Choroid plexus epithelial cell (primary cell): ENCODE measurements at places on chromosomes 5 and 9.

DNA sequence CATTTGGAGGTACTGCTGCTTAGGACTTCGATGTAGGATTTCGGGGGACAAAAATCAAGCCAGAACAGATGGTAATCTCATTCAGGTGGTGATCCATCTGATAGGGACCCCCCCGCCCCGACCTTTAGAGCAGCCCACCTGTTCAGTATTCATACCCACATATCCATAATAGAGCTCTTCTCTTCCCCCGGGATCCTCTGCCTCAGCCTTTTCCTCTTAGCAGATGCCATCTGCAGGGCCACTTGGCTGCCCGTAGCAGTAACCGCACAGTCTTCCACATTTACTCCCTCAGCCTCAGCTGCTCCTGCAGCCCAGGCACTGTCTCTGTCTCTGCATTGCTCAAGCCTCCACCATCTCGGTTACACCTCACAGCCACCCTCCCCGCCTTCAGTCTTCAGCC is 65.8 kb upstream of the RARS1 start:
- DNase-seq: no peak

DNA sequence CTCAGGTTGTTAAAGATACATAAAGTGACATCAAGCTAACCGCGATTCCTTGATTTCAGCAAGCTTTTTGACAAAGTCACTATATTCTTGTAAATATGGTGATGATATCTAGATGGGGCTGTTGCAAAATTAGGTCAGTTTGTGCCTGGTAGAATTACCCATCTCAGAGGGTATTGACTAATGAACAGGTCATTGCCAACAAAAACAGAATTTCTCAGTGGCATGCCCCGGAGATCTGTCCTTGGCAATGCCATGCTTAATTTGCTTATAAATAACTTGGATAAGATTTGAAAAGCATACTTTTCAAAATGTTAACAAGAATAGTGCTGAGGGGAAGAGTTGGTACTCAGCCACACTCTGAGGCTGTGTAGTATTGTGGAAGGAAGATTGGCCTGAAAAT is 783.3 kb upstream of the SEMA6A start:
- no peak for DNase-seq

GRCh38 chr9:93467062-93467416 is 13.7 kb upstream of the FAM120AOS start:
- DNase-seq: no peak

- no peak for DNase-seq
Measured at GRCh38 chr5:72109625-72110024, 2.4 kb downstream of the MAP1B start.

- DNase-seq: no peak
Measured at GRCh38 chr9:4844056-4844838, 51.5 kb downstream of the RCL1 start.

GRCh38 chr5:10091701-10092100 is 158.0 kb downstream of the ATPSCKMT start:
- no peak for DNase-seq

DNA sequence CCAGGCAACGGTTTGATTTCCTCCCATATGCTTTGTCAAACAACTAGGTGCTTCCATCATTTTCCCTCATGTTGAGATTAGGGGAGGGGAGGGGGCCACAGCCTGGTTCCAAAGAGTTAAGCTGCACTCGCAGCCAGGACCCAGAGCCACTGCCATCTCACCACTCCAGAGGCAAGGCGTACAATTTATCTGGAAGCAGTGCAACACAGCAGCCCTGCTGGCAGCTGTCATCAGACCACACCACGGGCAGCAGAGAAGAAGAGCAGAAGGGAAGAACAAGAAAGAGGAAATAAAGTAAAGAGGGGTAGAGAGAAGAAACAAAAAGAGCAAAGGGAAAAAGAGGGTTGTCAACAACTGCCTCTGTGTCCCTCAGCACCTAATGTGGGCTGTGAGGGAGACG is 38.9 kb downstream of the MED27 start:
- no peak for DNase-seq

DNA sequence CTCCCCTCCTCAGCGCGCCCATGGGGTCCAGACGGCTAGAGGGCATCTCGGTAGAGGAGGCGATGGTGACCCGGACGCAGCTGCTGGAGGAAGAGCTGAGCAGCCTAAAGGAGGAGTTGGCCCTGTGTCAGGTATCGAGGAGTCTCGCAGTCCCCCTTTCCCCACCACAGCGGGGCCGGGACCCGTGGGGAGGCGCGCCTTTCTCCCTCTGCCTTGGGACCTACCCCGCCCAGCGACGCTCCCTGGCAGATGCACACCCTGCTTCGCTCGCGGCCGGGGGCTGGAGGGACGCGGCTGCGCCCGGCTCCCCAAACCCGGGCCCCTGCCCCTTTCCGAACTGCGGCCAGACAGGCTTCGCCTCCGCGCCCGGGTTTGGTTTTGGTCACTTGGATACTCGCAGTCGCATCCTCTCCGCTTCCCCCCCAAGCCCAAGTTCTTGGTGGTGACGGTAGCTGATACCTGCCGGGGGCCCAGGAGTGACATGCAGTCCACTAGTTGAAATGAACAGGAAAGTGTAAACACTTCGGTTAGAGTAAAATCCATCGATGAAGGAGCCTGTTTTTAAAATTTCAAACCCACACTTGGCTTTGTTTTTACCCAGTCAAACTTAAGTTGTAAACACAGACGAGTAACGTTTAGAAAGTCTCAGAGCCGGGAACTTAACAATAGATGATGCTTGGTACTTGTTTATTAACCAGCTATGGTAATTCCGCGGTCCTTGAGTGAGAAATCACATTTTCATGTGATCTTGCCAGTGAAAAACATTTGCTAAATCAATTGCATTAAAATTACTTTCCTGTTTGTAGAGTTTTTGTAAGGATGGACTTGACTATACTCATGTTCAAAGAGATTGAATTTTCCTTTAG is 688 bp downstream of the CNTLN start:
- peak; percentile 44 for DNase-seq

DNA sequence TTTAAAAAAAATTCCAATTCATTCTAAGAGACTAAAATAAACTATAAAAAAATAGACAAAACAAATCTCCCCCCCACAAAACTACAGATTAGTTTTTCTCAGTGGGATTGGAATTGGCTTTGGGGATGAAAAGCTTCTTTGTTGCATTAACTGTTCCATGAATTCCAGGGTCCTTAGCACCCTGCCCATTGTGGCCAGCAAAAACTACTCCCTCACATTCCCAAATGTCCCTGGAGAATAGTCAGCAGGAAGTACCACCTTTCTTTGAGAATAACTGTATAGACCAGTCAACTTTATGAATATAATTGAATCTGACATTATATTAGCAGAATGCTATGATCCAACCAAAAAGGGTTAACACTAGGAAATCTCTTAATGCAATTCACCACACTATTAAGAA is 147.9 kb downstream of the LPAR1 start:
- no peak for DNase-seq

DNA sequence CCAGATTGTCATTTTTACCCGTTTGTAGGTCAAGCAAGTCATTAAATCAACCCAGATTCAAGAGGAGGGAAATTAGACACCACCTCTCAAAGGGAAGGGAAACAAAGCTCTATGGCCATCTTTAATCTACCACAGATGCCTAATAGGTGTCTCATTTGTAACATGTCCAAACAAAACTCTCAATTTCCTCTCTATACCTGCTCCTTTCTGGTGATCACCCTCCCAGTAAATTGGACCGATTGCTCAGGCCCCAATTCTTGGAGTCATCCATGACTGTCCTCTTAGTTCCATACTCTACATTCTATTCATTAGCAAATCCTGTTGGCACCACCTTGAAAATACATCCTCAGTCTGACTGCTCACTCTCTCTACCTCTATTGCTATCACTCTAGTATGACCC is 22.1 kb upstream of the UGCG start:
- no peak for DNase-seq

- DNase-seq: peak; percentile 72
Measured at GRCh38 chr9:89477811-89478630, 19.9 kb downstream of the SEMA4D start.

- no peak for DNase-seq
Measured at GRCh38 chr5:7764452-7764851, 86.5 kb downstream of the CFAP90 start.

GRCh38 chr9:1604942-1605560 is 410.1 kb upstream of the SMARCA2 start:
- DNase-seq: peak; percentile 31

DNA sequence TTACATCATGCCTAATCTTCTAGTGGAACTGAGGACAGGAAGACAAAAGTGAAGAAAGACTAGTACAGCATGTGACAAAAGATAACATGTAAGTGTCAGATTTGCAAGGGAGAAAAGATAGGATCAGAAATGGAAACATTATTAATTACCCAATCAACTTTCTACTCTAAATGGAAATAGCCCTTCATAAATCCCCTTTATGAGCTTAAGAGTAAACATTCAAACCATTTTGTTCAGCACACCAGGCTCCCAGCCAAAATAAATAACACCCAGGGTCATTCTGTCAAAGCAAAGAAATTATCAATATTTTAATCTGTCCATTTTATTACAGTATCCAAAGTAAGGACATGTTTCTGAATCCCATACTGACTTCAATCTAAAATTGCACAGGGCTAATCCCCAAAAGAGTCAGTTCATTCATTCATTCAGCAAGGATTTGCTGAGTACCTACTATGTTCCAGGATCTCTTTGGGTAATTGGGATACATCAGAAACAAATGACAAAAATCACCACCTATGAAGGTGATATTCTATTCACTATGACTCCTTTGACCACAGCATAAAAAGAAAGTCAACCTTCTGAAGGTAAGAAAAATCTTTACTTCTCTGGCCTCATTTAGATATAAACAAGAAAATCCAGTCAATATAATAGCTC is 5.3 kb downstream of the PRELID2 start:
- DNase-seq: peak; percentile 39

DNA sequence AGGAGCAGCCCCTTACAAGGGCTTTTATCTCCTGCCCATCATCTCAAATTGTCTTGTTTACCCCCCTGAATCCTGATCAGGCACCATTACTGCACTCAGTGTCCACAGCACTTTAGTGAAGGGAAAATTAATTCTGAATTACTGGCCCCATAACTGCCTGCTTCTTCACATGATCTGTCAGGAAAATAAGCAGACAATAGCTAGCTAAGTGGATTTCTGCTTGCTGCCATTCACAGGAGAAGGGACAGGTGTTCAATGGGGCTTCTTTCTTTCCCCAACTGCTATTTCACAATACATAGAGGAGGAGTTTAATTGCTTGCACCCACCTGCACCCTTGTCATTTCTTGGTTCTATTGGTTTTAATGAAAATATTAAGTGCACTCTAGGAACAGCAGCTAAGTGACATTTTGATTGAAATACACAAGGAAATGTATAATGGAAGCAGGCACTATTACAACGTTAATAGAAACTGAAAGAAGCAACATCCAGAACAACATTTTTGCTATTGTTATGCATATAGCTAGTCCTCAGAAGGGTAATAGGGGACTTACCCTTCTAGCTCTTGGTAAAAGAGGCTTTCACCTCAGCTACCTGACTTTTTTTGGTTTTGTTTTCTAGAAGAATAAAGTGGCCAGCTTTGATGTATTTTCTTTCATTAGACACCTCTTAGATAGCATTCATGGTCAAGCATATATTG is 599.3 kb upstream of the TLE4 start:
- no peak for DNase-seq

DNA sequence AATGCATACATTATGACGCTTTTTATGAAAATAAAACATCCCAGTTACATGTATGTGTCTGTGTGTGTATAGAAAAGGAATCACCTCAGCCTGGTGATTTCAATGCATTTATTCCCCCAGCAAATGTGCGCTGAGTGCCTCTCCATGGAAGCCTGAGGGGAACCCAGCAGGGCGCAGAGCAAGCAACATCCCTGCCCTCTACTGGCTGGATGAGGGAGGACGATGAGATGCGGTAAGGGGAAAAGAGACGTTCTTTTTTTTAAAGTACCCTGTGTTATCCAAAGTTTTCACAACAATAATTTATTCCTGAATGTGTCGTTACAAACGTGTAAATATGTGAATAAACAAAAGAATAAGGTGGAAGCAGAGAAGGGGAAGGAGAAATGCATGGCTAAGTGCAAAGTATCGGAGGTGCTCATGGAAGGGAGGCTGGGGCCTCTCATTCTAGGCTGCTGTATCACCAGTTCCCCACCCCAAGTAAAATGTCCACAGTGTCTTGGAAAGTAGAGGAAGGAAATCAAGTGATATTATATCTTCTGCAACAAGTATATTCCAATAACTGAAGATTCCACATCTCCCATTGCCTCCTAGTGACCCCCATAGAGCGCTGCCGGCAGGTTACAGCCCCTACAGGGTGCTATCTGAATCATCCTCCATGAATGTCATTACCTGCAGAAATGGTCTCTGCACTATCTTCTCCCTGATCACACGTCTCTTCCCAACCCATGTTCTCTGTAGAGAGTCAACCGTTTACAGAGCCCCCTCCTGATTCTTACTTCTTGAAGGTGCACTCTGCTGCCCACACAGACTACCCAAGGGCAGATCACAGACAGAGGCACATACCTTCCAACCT is 13.0 kb upstream of the ABLIM3 start:
- DNase-seq: peak; percentile 66

DNA sequence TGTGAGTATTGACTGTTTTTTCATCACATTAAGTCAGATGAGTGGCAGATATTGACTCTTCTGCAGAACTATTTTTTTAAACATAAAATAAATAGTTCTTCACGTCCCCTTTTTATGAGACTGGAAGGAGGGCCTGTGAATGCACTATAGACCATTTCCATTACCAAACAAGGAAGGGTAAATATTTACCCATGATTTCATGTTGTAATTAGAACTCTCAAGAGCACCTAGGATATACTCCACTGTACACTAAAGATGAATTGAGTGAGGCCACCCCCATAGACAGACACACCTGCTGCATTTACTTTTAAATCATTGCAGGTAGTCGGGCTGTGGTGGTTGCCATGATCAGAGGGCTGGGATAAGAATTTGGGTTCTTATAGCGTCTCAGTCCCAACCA is 22.6 kb downstream of the SLC36A1 start:
- no peak for DNase-seq

- peak; percentile 96 for DNase-seq
Measured at GRCh38 chr5:151270599-151270998, 17.6 kb downstream of the GM2A start.

DNA sequence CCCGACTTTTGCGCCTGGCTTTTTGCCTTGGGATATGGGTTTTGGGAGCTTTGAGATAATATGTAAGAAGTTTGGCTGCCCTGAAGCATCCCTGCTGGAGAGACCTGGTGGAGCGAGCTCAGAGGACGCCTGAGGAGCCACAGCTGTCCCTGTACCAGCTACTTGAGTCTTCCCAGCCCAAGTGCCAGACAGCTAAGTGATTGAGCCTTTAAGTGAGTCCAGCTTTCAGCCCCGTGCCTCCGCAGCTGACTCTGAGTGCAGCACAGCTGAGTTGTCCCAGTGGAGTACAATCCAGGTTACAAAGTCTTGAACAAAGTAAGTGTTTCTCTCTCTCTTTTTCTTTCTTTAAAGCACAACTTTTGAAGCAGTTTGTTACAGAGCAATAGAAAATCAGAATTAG is 203.8 kb upstream of the DAP start:
- no peak for DNase-seq

- no peak for DNase-seq
Measured at GRCh38 chr9:5994493-5994892, 20.9 kb downstream of the RANBP6 start.

DNA sequence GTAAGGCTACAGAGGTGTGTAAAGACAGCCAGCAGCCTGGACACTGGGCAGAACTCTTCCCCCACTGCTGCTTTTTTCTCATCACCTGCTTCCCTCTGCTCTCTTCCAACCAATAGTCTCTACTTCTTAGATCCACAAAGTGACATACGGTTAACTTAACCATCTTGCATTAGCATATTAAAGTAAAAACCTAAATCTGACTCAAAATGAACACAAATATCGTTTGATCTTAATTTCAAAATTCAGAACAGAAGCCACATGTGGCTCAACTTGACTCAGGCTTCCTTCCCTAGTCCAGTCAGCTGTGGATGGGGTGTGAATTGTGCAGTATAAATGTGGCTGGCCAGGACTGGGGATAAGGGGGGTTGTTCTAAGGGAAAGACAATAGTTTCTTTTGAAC is 114.3 kb downstream of the STARD4 start:
- DNase-seq: no peak
